HCT116 (cell line): ENCODE measurements at places on chromosomes 1 and 21.

- no peak for DNase-seq
Measured at GRCh38 chr1:206769304-206769731, 1.3 kb upstream of the IL19 start.

GRCh38 chr1:184068354-184068753 is 16.8 kb downstream of the TSEN15 start:
- no peak for DNase-seq

- no peak for DNase-seq
Measured at GRCh38 chr1:165350840-165351239, 5.7 kb downstream of the LMX1A start.

DNA sequence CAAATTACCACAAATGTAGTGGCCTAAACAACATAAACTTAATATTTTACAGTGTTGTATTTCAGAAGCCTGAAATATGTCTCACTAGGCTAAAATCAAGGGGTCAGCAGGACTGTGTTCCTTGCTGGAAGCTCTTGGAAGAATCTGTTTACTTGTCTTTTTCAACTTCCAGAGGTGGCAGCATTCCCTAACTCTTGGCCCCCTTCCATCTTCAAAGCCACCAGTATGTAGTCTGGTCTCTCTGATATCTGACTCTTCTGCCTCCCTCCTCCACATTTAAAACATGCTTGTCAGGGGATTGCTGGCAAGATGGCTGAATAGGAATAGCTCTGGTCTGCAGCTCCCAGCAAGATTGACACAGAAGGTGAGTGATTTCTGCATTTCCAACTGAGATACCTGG is 567.5 kb downstream of the PLA2G4A start:
- no peak for DNase-seq

DNA sequence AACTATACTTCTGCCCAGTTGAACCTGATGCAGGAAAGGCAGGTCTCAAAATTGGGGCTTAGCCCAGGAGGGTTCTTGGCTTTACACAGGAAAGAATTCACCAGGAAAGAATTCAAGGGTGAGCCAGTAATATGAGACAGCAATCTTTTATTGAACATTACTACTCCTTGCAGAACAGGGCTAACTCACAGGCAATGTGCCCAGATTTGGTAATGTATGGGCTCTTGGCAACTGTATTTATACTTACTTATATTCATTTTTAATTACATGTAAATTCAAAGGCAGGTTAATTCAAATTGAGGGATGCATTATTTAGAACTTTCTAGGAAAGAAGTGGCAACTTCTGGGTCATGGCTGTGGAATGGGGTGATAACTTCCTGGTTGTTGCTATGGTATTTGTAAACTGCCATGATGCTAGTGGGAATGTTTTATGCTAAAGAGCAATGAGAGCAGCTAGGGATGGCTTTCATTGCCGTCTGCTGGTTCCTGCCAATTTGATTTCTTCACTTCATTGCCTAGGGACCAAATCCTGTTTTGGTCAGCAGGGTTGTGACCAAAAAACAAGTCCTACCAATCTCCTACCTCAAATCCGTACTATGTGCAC is 107.5 kb downstream of the CHRM3 start:
- no peak for DNase-seq
